ENCODE measurements at places on chromosomes 11 and 22.

GRCh38 chr11:46521961-46522681, 71.7 kb downstream of the AMBRA1 start:
- no peak for DNase-seq

DNA sequence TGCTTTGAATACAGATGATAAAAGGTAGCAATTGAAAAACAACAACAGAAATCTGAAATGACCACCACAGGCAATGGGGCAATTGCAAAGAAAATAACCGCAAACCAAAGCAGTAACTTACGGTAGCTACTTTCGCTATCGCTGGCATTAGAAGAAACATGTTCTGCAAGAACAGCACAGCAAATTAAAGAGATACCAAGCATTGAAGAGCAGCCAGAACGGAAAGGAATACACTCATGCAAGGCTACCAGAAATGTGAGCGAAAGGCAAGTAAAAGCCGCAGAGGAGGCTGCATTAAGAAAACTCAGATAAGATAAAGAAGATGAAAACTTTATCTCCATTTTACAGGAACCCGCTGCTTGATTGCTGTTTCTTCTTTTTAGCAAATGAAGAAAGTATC, 194.1 kb upstream of the CCDC90B start:
- no peak for DNase-seq

DNA sequence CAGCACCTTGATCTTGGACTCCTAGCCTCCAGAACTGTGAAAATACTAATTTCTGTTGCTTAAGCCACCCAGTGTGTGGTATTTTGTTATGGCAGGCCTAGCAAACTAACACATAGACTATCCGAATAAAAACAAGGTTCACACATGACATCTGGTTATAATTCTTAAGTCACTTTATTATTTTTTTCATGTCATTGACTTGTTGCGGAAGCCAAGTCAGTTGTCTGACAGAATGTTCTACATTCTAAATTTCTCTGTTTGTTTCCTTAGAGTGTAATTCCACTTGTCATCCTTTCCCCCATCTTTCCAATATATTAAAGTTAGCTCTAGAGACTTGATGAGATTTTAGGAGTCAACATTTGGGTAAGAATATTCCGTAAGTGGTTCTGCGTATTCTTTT, 40.6 kb downstream of the RAB30 start:
- no peak for DNase-seq

GRCh38 chr11:132185726-132186592, 815.5 kb downstream of the NTM start:
- no peak for DNase-seq

- DNase-seq, result peak; percentile 93
Observed at GRCh38 chr22:33000342-33001280, 57.6 kb downstream of the SYN3 start.

- peak; percentile 93 for DNase-seq
Observed at GRCh38 chr22:22357024-22357883, 112.7 kb downstream of the VPREB1 start.

DNA sequence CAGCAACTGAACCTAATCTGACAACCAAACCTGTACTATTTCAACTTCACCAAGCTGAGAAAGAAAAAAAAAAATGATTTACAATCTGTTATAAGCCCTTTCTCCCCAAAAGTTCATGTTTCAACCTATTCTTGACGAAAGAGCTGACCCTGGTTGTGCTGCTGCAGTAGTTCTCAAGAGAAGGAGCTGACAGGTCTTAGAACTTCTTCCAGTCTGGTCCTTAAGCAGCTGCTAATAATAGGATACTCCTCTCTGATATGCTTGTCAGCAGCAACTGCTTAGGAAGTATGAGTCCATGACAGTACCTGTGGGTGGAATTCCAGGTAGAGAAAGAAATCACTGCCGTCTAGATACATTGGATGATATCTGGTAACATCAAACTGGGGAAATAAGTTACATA, 735.1 kb upstream of the CCDC90B start:
- no peak for DNase-seq

GRCh38 chr11:128021349-128022006, 565.9 kb downstream of the ETS1 start:
- DNase-seq, result peak; percentile 60

GRCh38 chr22:37301144-37301830, 19.0 kb downstream of the CYTH4 start:
- no peak for DNase-seq

GRCh38 chr11:119537306-119538253, 114.6 kb upstream of the THY1 start:
- peak; percentile 43 for DNase-seq

DNA sequence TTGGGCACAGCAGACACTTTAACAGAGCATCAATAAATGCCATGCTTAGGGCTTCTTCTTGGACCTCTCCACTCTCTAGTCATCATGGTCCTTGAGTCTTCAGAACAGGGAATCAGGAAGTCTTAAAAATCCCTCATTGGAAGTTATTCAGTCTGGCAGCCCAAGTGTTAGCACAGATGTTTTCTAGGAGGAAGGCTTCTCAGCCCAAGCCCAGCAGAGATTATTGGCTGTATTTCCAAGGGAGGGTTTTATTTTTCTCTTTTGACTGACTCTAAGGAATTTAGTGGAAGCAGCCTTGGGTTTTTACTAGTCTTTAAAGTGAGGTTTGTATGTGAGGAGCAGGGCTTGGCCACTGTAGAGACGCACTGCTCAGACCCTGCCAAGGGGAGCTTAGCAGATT, 41.9 kb downstream of the CEP164 start:
- DNase-seq, result no peak

- no peak for DNase-seq
Observed at GRCh38 chr11:76348348-76348747, 32.6 kb downstream of the THAP12 start.

DNA sequence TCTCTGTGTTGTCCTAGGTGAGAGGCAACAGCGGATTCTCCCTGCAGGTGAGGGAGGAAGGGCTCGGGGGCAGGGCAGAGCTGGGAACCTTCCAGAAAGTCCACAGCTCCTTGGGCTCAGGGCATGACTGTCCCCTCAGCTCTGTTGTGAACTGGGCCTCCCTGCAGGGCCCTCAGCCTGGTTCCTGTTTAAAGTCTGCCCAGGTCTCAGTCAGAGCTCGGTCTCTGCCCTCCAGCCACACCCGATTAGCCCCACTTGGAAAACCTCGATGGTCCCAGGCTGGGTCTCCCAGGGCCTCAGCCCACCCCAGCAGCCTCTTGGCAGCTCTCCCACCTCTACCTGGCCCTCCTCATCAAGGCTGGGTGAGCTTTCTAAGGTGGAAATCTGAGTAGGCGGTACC, 65.3 kb upstream of the SLC22A12 start:
- DNase-seq, result no peak

GRCh38 chr11:12810568-12810894, 136.3 kb downstream of the TEAD1 start:
- DNase-seq, result no peak

- peak; percentile 53 for DNase-seq
Observed at GRCh38 chr11:8068605-8069221, 12.3 kb upstream of the TUB start.

GRCh38 chr11:10459029-10459970, 4.2 kb downstream of the AMPD3 start:
- DNase-seq, result peak; percentile 83

- DNase-seq, result no peak
Observed at GRCh38 chr11:46117842-46118241, 3.4 kb downstream of the PHF21A start.

DNA sequence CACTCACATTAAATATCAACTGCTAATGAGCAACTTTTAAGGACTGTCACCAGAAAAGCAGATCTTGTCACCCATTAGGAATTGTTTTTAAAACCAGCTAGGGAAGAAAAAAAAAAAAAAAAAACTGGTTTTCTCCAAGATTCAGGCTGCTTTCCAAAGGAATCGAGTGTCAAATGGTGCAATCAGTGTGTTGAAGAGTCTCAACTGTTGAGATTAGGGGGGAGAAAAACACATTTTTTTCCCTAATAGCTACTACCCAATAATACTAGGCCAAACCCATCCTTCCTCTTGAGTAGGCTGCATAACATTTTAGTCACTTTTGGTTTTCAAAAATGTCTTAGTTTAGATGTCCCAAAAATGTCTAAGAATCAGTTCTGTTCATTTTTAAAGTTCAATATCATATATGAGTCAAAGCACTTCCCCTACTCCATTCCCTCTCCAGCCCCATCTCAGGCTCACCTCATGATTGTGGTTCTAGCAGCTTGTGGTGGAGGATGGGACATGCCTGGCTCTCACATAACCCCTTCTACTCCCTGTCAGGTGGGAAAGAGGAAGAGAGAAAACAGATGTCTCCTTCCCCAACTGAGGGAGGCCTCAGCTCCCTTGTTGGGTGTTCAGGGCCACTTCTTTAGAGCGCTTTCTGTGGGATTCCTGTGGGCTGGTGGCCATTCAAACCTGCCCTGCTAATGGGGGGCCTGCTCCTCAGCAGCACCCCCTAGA, 193.6 kb downstream of the CWF19L2 start:
- no peak for DNase-seq

GRCh38 chr11:69609351-69609750, 31.6 kb upstream of the CCND1 start:
- no peak for DNase-seq

GRCh38 chr11:35432464-35432863, 13.1 kb upstream of the SLC1A2 start:
- no peak for DNase-seq

GRCh38 chr22:38570779-38571364, 889 bp upstream of the DMC1 start:
- peak; percentile 59 for DNase-seq

DNA sequence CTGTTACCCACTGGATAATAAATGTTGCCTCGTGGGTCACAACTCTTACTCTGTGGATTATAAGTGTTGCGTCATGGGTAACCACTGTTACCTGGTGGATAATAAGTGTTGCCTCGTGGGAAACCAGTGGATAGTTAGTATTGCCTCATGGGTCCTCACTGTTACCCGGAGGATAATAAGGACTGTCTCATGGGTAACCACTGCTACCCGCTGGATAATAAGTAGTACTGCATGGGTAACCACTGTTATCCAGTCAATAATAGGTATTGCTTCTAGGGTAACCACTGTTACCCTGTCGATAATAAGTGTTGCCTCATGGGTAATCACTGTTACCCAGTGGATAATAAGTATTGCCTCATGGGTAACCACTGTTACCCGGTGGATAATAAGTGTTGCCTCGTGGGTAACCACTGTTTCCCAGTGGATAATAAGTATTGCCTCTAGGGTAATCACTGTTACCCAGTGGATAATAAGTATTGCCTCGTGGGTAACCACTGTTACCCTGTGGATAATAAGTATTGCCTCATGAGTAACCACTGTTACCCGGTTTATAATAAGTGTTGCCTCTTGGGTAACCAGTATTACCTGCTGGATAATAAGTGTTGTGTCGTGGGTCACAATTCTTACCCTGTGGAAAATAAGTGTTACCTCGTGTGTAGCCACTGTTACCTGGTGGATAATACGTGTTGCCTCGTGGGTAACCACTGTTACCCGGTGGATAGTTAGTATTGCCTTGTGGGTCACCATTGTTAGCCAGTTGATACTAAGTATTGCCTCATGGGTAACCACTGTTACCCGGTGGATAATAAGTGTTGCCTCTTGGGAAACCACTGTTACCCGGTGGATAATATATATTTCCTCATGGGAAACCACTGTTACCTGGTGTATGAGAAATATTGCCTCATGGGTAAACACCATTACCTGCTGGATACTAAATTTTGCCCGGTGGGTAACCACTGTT, 15.7 kb upstream of the NXPE4 start:
- DNase-seq, result no peak

DNA sequence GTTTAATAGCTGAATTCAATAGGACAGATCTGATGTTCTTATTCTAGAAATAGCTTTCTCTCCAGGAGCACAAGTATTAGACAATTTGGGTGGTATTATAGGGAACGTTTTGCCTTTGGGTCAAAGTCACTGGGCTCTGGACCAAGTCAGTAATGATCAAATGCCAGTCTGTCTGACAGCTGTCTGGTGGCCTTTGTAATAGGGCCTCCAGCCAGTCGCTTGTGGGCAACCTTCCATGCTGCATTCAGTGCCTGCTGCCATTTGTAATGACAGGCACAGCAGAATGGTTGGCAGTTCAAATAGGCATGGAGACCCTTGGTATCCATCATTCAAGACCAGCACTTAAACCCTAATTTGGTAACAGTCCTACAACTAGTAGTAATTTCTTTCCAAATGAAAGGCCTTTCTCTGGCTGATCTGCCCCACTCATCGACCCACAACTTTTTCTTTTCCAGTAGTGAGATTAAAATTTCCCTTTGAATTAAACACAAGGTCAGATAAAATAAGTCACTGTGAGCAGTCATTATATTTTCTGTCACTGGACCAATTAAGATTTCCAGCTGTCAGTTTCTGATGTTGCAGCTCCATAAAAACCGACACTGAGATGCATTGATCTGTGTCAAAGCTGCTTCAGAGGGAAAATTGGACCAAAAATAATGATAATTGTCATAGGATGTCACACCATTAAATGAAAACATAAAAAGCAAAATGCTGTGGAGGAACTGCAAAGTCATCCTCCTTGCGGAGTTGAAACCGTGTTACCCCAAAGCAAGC, 1038.1 kb downstream of the LRRC4C start:
- no peak for DNase-seq

DNA sequence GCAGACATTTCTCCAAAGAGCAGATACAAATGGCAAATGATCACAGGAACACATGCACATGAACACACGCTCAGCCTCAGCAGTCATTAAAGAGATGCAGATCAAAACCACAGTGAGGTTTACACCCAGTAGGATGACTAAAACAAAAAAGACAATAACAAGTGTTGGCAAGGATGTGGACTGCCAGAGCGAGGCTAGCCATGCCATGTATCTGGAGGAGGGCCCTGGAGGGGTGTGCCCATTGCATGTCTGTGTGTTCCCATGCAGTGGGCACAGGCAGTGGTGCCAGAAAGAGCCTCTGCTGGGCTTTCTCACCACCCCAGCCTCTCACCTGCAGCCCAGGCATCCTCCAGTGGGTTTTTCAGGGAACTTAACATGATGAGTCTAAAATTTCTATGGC, 54.2 kb upstream of the KCNQ1OT1 start:
- peak; percentile 37 for DNase-seq

DNA sequence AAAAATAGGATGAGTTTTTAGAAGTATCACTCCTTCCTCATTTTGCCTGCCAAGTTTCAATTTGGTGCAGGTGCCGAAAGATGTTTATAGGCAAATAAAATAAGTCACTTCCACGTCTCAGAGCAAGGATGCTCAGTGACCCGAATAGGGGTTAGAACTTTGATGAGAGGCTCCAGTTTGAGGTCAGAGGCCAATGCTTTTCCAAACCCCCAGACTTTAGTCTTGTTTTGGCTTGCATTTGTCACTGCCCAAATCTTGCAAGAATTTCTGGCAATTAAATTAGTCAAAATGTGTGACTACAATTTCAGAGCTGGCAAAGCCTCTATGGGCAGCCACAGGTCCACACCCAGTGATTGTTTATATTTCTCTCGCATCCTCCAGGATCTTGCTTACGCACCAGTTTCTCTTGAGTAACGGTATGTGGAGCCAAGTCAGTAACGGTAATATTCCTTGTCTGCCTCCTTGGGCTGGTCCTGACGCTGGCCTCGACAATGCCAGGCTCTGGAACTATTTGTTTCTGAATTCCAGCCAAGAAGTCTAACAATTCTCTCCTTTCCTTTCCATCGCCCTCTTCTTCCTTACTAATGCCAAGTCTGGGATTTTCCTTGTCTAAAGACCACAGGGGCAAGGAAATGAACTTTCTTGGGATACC, 9.9 kb upstream of the NUP160 start:
- no peak for DNase-seq

Measured in islet precursor cell (in vitro differentiated cells).